ENCODE measurements at places on chromosomes 11 and 22. TPM values are rescaled to one million over a fixed set of nuclear protein-coding genes. Genes with fewer than 3 reads are reported as not detected.
A peak's percentile ranks its signal among the peaks of the same experiment; 100 is the strongest.

GRCh38 chr11:14538271-14538925, 18.2 kb upstream of the PSMA1 start:
- H3K27me3 ChIP-seq, result no peaks in the 10 kb centered on the region
- H3K27ac ChIP-seq, result no peak overlapping the region
- DNase-seq, result no peak
- H3K4me3 ChIP-seq, result no peak overlapping the region

DNA sequence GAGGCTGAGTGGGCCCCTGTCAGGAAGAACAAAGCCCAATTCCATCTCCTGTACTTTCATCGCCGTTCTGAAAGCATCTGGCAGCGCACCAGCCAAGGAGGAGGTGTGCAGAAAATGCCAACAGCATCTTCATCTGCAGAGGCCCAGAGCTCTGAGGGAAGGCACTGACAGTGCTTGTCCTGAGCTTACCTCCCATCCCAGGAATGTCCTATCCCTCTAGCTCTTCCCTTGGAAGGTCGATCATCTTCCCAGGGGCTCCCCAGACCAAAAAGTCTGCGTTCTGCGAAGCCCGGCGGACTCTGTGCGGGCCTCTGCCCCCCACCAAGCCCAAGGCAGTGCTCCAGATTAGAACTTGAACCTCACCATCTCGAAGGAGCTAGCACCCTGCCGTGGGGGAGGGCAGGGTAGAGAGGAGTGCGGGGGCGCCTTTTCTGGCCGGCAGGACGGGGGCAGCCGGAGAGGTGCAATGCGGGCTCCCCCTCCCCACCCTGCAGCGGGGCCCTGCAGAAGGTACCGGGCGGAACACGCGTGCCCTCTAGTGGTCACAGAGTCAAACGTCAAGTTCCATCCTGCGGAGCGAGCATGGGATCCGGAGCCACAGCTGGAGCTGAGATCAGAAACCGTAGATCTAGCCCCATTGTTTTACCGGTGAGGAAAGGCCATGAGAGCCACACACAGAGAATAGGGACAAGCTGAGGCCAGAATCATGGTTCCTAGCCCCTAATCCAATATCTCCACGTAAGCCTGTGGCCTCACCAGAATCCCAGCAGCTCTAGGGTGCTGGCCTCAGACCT, 5.0 kb downstream of the SCN2B start:
- H3K4me1 ChIP-seq, result peaks cover 19% of the 10 kb centered on the region
- no peaks in the 10 kb centered on the region for H3K27me3 ChIP-seq
- no peak overlapping the region for H3K4me3 ChIP-seq
- peak; percentile 73 for DNase-seq
- no peaks in the 10 kb centered on the region for H3K36me3 ChIP-seq

DNA sequence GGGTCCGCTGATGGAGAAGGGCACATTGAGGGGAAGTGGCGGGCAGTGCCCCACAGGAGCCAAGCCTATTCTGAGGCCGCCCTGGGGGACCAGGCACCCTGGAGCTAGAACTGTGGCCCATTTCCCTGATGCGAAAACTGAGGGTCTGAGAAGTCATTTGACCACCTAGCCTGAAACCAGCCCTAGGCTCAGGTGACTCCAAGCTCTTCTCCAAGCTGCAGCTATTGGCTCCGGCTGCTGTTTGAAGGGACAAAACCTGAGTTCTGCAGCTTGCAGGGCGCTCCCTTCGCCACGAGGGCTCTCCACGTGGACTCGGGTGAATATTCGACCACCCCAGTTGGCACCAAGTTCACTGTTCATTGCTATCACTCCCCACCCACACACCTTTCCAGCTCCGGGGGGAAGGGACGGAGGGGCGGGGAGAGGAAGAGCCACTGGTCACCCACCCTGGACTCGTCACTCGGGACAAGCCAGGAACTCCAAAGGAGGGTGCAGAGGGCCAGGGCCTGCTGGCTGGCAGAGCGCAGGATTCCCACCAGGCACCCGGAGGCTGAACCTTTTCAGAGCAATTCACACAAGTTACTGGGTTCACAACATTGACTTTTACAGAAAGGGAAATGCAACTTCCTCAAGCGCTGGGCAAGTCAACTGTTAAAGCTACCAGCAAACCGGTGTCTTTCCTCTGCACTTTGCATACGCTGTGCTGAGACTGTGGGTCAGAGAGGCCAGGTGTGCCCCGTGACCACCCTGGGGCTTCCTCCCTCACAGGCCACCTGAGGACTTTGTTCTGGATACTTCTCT, 1.1 kb upstream of the RAC2 start:
- peaks cover 26% of the 10 kb centered on the region for H3K36me3 ChIP-seq
- H3K4me1 ChIP-seq, result peaks cover 26% of the 10 kb centered on the region
- H3K4me3 ChIP-seq, result no peak overlapping the region

DNA sequence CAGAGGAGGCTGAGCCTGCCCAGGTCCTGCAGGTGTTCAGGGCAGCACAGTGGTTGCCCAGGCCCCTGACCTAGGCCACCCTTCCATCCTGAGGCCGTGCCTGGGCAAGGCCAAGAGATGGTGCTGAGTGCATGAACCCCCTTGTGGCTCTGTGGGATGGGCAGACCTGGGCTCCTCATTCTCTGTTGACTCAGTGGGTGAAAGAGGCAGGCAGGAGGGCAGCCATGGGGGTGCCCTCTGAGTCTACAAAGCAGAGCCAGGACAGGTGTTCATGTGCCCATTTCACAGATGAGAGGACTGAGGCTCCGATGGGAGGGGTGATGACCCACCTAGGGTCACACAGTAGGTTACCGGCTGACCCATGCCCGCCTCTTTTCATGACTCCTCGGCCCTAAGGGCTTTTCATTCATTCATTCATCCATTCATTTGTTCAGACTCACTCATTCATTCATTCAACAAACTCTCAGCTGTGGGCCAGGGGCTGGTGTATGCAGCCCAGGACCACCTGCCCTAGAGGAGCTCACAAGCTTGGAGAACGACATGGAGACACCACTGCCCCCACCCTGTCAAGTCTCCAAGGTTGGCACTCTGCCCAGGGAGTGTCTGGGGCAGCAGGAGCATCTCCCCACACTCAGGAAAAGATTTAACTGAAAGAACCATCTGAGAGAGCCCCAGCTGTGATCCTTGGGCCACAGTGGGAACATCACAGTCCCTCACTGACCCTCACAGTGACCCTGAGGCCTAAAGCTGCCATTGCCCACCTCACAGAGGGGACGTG, 40.5 kb downstream of the IGLL5 start:
- H3K4me1 ChIP-seq, result peaks cover 17% of the 10 kb centered on the region
- H3K36me3 ChIP-seq, result no peaks in the 10 kb centered on the region
- H3K4me3 ChIP-seq, result no peak overlapping the region
- peaks cover 6% of the 10 kb centered on the region for H3K27me3 ChIP-seq
- DNase-seq, result no peak
- H3K27ac ChIP-seq, result no peak overlapping the region

- H3K4me1 ChIP-seq, result no peaks in the 10 kb centered on the region
- no peaks in the 10 kb centered on the region for H3K36me3 ChIP-seq
- H3K4me3 ChIP-seq, result no peak overlapping the region
- DNase-seq, result no peak
- H3K27ac ChIP-seq, result no peak overlapping the region
Measured at GRCh38 chr11:93870616-93871015, 20.2 kb upstream of the VSTM5 start.

DNA sequence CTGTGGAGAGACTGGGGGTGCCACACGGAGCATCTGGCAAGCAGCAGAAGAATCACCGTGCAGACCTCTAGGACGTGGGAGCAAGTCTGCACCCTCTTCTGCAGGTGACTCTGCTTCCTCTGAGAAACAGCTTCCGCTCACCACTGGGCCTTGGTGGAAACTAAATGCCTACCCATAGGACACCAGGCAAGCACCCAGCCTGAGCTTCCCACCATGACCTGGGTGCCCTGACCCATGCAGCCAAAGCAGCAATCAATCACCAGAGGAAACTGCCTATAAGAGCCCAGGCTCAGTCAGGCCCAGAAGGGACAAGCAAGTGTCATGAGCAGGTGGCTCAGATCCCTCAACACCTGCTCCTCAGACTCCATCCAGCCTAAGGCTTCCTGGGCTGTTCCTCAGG, 63.4 kb downstream of the IGLL5 start:
- H3K36me3 ChIP-seq, result no peaks in the 10 kb centered on the region
- peaks cover 2% of the 10 kb centered on the region for H3K27me3 ChIP-seq
- no peaks in the 10 kb centered on the region for H3K4me1 ChIP-seq
- H3K4me3 ChIP-seq, result no peak overlapping the region
- no peak overlapping the region for H3K27ac ChIP-seq

DNA sequence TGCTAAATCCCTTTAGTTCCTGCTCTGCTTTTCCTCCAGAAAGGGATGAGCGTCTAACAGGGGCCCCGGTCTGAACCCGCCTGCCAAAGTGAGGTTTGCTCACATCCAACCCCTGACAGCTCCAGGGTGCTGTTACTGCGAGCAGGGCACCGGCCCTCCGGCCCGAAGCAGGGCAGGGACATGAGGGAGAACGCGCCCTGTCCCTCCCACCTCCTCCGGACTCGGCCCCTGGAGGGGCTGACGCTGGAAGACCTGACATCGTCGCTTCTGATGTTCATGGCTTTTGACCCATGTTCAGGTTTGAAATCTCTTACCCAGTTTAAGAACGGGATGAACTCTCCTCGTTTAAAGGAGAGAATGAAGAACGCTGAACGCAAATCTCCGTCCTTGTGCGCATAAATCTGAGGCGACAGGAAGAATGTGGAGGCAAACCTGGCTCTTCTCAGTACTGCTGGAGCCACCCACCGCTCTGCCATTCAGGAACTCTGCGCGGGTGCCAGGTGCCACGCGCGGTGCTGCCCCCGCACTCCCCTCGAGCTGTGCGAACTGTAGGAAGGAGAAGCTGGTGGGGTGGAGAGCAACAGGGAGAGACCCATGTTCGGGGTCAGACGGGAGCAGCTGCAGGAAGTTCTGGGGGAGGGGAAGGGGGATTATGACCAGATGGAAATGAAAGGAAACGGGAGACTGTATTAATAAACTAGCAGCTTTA, 826 bp upstream of the EEF1G start:
- H3K27me3 ChIP-seq, result no peaks in the 10 kb centered on the region
- peaks cover 12% of the 10 kb centered on the region for H3K4me1 ChIP-seq
- peaks cover 72% of the 10 kb centered on the region for H3K36me3 ChIP-seq
- peak; percentile 49 for DNase-seq

DNA sequence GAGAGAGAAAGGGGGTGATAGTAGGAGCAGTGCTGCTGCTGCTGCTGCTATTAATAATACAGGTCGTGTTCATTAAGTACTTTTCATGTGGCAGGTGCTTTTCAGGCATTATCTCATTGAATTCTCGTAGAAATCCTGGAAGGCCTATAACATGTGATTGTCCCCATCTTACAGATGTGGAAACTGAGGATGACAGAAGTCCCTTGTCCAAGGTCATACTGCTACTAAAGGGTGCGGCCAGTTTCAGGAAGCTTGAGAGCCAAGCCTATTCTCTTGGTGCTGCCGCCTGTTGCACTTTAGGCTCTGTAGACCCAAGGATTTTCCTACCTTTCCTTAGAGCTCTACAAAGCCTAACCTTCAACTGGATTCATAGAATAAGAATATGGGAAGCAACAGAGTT, 193.3 kb downstream of the DBX1 start:
- DNase-seq, result no peak
- H3K27me3 ChIP-seq, result no peaks in the 10 kb centered on the region
- no peaks in the 10 kb centered on the region for H3K36me3 ChIP-seq
- no peak overlapping the region for H3K4me3 ChIP-seq
- no peak overlapping the region for H3K27ac ChIP-seq

DNA sequence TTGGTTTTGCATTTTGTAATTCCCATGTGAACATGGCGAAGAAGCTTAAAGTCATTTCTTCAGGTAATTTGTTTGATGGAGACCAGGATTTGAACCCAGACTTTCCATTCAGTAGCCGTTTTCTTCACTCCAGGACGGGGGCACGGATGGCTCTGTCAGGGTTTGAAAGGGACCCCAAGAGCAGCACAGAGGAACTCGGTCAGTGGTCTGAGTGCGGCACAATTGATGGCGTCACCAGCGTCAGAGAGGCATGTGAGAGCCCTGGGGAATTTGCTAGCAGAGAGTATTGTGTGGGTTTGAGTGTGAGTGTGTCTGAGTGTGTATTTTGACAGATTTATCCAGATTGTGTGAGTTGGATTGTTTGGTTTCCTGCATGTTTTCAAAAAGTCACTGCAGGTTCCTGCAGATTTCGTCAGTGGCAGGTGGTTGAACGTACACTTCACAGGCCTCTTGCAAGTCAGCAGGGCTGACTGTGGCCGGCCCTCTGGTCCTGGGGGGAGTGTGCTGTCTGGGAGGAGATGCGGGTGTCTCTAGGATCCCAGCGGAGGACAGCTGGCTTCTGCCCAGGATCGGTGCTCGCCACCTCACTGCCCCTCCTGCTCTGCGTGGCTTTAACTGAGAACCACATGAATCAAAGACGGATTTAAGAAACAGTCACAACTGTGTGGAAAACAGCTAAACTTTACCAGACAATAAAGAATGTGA, 199.3 kb downstream of the TBC1D22A start:
- DNase-seq, result no peak
- H3K27me3 ChIP-seq, result no peaks in the 10 kb centered on the region
- peaks cover 4% of the 10 kb centered on the region for H3K36me3 ChIP-seq

C22orf31 gene
- total RNA-seq, result 1.7 TPM

HEPHL1 gene
- 0.14 TPM for total RNA-seq

NXPE2 gene
- total RNA-seq, result 0.05 TPM

CD3D gene
- total RNA-seq, result 1,261 TPM

MS4A6A gene
- 102 TPM for total RNA-seq

SPON1 gene
- 3.6 TPM for total RNA-seq

GP1BB gene
- total RNA-seq, result 2.1 TPM

RAB3IL1 gene
- total RNA-seq, result 3.6 TPM

UBQLN3 gene
- under 0.01 TPM for total RNA-seq
